SHP77 (cell line): ENCODE measurements at places on chromosomes 5 and 9.
A peak's percentile ranks its signal among the peaks of the same experiment; 100 is the strongest.

DNA sequence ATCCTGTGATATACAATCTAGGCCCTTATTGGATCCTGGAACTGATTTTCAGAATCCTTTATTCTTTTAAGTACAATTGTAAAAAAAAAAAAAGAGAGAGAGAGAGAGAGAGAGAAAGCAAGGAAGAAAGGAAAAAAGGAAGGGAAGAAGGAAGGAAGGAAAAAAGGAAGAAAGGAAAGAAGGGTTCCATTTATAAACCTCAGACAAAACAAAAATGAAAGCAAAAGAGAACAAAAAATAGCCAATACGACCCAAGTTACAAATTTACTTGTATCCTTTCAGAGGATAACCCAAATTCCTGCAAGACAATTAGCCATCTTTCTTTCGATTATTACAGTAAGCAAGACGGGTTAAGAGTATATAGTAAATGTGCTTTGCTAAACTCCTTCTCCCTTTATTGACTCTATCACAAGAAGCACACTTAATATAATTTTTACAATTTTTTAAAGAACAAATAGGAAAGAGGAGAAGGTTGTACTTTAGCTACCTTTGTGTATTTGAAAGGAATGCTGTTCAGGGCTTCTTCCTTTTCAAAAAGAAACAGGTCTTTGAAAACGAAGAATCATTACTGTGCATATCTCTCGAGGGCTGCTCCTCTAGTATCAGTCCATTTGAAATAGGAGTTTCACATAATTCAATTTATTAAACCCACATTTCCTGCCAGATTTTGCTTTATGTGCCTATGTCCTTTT lies 543.3 kb downstream of the RAB3C start:
- DNase-seq = no peak

- DNase-seq = no peak
Measured at GRCh38 chr5:120415985-120416384, 48.1 kb upstream of the PRR16 start.

GRCh38 chr5:131757830-131758519 lies 38.8 kb downstream of the FNIP1 start:
- DNase-seq = no peak

GRCh38 chr5:150163547-150164059 lies 3.0 kb upstream of the CDX1 start:
- no peak for DNase-seq

DNA sequence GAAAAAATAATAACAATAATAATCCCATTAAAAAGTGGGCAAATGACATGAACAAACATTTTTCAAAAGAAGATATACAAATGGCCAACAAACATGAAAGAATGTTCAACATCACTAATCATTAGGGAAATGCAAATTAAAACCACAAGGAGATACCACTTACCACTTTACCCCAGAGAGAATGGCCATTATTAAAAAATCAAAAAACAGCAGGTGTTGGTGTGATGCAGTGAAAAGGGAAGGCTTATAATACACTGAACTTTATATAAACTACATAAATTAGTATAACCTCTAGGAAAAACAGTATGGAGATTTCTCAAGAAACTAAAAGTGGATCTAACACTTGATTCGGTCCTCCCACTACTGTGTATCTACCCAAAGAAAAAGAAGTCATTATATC lies 81.9 kb downstream of the DROSHA start:
- DNase-seq = no peak

DNA sequence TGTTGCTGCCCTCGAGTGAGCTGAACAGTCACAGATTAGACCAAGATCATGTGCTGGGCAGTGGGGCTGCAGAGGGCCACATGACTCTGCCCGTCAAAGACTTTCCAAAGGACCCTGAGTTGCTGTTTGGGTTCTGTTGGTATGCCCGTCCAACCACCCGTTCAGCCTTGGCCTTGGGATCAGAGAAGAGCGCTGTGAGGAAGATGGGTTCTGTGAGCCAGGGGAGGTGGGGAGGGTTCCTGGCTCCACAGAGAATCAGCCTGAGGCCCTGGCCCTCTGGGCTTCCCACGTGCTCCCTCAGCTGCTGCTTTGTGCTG lies 72.6 kb downstream of the RGS3 start:
- no peak for DNase-seq

GRCh38 chr9:70013598-70014196 lies 30.0 kb upstream of the MAMDC2 start:
- peak; percentile 49 for DNase-seq

DNA sequence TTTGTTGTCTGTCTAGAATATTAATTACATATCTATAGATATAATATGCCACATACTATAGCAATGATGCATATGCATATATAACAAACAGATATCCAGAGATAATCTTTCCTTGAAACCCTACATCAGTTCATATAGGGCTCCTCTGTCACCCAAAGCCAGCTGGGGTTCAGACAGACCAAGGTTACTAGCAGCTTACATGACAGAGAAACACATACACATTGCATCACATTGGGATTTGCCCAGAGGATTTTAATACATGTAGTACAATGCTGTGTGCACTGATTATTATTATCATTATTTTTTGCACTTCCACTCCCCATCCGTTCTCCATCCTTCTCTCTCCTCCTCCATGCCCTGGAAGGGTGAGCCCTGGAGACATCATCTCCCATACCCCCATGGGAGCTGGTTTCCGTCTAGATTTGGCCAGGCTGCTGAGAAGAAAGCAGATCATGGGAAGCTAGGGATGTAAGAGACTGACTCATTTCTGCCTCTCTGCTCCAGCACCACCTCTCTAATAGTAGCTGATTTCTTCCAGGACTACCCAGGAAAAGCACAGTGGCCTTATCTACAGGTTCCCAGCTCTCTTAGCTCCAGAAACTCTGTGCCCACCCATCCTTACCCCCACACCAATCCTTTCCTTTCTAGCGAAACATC lies 23.3 kb downstream of the FST start:
- no peak for DNase-seq

- DNase-seq = no peak
Measured at GRCh38 chr5:153888781-153889180, 149.9 kb downstream of the FAM114A2 start.

DNA sequence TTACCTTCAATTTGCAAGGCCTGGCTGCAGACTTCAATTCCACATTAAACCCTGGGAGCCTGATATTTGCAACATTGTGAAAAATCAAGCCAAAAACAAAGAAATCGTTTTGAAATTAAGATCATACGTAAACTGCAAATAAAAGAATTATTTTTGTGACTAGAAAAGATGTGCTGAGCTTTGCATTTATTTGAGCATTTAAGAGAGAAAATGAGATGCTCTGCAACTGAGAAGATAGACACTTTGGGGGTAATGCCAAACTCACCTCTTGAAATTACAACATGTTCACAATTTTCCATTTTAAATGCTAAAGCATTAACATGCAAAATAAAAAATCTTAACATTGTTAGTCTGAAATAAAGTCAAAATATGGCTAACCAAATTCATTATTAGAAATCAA lies 46.6 kb downstream of the CSNK1A1 start:
- no peak for DNase-seq

GRCh38 chr9:90773617-90774016 lies 28.0 kb upstream of the SYK start:
- peak; percentile 37 for DNase-seq

- DNase-seq = no peak
Measured at GRCh38 chr9:107793541-107793940, 304.0 kb upstream of the KLF4 start.

DNA sequence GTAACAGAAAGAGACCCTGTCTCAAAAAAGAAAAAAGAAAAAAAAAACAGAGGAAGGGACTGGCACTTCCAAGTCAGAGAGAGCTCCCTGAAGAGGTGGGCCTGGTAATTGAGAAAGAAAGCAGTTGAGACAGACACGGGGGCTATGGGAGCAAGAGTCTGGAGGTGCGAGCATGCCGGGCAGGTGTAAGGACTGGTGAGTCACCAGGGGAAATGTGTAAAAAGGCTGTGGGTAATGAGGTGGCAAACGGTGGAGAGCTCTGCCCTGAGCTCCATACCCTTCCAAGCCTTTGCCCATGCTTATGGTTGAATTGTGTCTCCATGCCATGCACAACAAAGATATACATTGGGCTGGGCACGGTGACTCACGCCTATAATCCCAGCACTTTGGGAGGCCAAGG lies 18.0 kb upstream of the JADE2 start:
- DNase-seq = no peak

DNA sequence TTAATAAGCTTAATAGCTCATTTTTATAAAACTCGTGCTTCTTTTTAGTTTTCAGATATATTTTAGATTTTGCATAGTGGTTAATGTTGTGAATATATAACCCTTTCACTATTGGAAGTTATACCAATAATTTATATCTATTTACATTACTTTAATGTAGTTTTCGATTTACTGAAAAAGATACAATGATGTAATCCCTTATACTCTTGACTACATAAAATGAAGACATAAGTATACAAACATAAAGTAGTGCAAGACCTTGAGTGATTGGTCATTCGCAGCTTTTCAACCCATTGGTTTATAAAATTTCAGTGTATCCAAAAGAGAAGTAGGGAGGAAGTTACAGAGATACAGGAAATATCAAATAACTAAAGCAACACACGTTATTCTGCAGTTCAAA lies 84.3 kb upstream of the GRHPR start:
- no peak for DNase-seq

DNA sequence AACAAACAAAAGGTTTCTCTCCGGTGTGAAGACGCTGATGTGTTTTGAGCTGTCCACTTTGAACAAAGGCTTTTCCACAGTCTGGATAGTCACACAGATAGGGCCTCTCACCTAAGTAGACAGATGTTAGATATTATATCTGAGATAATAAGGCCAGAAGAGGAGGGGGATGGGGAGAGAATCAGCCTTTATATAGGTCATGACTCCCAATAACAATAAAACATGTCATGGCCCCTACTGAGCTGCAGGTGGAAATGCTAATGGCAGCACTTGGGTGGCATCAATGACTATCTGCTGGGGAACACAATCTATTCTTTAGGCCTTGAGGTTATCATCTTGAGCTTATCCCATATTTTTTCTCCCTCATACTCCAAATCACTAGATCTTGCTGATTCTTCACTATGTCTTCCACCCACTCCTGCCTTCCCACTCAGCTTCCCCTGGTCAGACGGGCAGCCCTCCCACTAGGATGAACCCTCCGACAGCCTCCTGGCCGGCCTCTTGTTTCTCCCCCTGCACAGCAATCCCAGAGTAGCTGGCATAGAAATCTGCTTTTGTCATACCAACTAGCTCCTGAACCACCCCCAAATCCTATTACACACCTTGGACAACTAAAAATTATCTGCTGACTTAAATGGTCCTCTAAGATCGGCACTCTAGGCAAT lies 11.5 kb upstream of the SLC35D2 start:
- DNase-seq = no peak
